ENCODE measurements at places on chromosomes 4 and X.

- DNase-seq, result no peak
Measured at GRCh38 chr4:11824566-11824965, 395.9 kb upstream of the HS3ST1 start.

- DNase-seq, result no peak
Measured at GRCh38 chr4:120025516-120025915, 41.1 kb downstream of the MAD2L1 start.

GRCh38 chr4:4413806-4414205, 26.9 kb downstream of the NSG1 start:
- no peak for DNase-seq

DNA sequence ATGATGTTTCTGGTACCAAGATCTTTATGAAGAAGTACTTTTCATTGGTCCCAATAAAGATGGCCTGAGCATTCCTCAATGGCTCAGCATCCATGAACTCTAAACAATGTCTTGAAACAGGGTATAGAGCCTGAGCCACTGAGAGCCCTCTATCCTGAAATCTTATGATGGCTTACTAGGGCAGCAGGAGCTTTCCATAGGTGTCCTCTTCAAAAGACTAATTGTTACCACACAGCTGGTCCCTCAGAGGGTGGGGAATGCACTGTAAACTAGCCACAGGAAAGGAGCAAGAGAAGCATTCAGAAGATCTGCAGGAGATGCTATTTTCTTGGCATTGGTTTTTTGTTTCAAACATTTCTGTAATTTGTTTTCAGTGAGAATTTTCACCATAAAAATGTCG, 5.6 kb upstream of the BANK1 start:
- no peak for DNase-seq
